ENCODE measurements at places on chromosomes 13 and 19.
A peak's percentile ranks its signal among the peaks of the same experiment; 100 is the strongest.

GRCh38 chr19:37933937-37934358, 26.9 kb downstream of the SIPA1L3 start:
- DNase-seq, result no peak

DNA sequence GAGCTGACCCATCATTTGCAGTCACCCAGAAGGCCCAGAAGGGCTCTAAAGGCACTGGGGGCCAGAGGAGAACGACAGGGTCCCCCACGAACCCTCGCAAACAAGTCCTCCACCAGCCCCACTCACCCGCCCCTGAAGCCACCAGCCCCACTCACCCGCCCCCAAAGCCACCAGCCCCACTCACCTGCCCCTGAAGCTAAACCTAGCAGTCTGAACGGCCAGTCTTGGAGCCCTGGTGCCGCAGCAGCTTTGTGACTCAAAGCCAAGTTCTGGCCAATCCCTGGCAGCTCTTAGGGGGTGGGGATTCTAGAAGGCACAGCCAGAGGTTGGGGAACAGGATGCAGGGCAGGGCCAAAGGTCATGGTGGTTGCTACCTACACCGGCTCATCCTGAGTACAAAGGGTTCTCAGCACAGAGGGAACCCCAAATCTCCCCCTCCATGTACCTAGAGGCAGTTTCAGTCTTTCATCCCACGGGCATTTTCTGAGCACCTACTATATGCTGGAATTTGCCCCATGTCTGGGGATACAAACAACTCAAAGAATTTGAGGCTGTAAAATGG, at the start of gene IQCN:
IQCN (minus strand) TSS at position 234 of the 562 bp plus-strand sequence. CDS start 4,974 bp downstream, outside the sequence.
- DNase-seq, result peak; percentile 67

GRCh38 chr19:29680447-29680846, 15.2 kb downstream of the PLEKHF1 start:
- DNase-seq, result peak; percentile 80

- DNase-seq, result no peak
Observed at GRCh38 chr19:54333586-54334298, 5.2 kb downstream of the LILRA4 start.

- no peak for DNase-seq
Observed at GRCh38 chr13:75657111-75657510, 21.0 kb downstream of the LMO7 start.

- DNase-seq, result no peak
Observed at GRCh38 chr13:30323524-30323923, 16.2 kb upstream of the KATNAL1 start.

DNA sequence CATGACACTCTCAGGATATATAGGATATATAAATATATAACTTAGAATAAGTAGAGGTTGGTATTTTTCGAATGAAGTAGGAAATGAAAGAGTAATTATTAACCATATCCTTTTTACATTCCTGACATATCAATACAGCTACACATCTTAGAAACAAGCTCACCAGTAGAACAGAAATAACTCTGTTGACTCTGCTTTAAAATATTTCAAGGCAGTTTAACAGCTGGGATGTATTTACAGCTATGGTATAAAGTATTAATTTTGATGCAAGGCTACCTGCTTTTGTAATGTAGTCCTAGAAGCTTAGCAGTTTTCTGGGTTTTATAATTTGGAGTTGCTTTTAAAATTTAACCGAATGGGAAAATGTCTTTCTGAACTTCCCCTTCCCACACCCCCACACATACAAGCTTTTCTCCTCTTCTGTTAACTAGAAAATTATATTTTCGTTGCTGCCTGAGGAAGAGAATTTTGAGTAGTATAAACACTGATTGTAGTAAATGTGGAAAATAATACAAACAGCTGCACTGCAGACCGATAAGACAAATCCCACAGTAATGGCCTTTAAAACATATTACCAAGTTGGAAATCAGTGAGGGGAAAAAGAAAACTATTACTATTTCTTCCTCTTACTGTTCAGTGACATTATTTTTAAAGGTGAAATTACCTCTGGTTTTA, 147.7 kb downstream of the GGACT start:
- no peak for DNase-seq

DNA sequence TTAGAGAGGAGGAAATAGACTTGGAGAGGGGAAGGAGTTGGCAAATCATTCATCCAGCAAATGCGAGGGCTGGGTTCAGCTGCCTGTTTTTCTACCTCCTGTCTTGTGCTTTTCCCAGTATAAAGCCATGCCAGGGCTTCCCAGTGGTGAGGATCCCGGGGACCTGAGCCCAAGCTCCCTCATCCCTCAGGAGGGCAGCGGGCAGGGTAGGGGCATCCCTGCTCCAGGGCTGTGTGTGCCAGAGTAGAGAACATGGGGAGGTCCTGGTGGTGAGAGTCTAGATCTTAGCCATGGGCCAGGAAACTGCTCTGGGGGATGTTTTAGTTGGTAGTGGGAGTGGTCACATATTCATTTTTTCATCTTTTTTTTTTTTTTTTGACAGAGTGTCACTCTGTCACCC, 43.6 kb downstream of the GPR12 start:
- DNase-seq, result no peak

- DNase-seq, result no peak
Observed at GRCh38 chr19:32824191-32824751, 45.3 kb downstream of the SLC7A9 start.

DNA sequence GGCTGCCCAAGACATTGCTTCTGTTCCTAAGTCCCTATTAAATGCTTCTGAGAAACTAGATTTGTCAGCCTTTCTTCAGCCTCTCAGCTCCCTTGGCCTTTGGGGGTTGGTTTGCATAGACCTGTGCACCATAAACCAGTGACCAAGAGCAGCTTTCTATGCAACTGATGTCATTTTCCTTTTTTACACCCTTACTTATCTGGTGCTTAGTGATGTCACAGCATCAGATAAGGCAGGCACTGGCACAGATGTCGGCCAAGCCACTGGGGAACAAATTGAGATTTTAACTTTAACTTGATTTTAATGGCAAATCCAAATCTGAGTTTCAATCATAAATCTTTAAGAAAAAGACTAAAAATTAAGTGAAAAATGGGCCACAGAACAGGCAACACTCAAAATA, 59.8 kb downstream of the RUBCNL start:
- no peak for DNase-seq

- peak; percentile 89 for DNase-seq
Observed at GRCh38 chr19:54207983-54208783, 7.5 kb downstream of the RPS9 start.

DNA sequence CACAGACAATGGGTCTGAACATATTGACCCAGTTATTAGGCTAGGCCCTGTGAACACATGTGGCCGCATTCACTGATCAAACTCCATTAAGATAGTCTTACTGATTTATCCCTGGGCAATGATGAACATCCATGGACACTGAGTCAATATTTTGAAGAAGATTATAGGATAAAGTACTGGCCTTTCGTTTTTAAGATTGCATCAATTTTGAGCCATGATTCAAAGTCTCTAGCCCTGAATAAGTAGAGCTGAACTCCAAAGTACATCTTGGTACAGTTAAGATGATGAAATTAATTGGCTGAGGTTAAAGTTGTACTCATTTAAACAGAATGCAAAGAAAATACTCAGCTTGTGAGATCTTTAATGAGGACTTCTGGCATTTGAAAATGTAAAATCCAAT, 1581.9 kb downstream of the EFNB2 start:
- DNase-seq, result no peak

- no peak for DNase-seq
Observed at GRCh38 chr13:35599384-35599783, 122.9 kb upstream of the MAB21L1 start.

- DNase-seq, result no peak
Observed at GRCh38 chr19:1396768-1397679, 4.3 kb downstream of the GAMT start.

DNA sequence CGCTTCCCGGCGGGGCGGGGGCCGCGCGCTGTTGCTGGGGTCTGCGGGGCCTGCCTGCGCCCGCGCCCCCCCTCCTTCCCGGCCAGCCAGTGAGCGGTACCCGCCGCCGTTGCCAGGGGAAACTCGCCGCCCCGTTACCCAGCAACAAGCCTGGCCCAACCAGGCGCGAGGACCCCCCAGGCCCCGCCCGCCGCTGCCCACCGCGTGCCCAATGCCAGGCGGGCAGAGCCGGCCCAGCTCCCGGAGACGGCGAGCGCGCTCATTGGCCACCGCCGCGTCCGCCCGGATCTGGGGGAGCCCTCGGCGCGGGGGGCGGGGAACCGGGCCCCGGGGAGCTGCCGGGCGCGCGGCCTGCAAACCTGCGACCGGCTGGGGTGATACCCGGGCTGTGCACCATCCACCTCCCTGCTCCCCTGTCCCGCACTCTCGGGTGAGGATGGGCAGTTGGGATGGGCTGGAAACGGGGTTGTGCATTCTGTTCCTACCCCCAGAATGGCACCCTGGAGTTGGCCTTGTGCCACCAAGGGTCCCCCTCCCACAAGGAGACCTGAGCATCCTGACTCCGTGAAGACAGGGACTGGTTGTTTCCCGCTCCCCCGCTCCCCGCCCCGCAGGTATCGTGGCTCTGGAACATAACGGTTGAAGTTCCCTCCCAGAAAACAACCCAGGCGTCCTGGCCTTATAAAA, 8.8 kb upstream of the BBC3 start:
- peak; percentile 79 for DNase-seq

GRCh38 chr13:107438251-107438650, 777.1 kb downstream of the LIG4 start:
- DNase-seq, result no peak

GRCh38 chr13:58869566-58869965, 1238.0 kb downstream of the PCDH17 start:
- DNase-seq, result no peak

DNA sequence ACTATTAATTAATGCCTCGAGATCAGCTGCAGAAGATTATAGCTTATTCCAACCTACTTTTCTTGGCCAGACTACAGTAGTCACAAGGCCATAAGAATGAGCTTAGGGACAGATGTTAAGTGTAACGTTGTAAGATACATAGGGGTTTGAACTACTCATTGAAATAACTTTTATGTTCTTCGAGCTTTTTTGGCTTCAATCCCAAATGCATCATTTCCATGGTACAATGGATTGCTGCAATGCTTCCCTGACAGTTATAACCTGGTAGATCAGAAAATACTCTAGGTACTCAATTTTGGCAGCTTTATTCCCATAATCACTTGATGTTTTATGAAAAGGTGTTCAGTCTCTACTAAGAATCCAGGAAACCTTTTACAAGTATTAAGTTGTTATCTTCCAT, 2216.7 kb upstream of the PCDH20 start:
- DNase-seq, result no peak

GRCh38 chr19:41413947-41414346, 13.2 kb downstream of the B3GNT8 start:
- no peak for DNase-seq

- DNase-seq, result no peak
Observed at GRCh38 chr13:100543872-100544602, 44.6 kb downstream of the GGACT start.

GRCh38 chr19:8577247-8577646, at the start of gene MYO1F:
MYO1F (minus strand) TSS chr19:8577442; CDS start chr19:8577309, 133 bp downstream.
- peak; percentile 36 for DNase-seq

GRCh38 chr13:26563713-26564112, 6.2 kb downstream of the WASF3 start:
- no peak for DNase-seq

GRCh38 chr19:7856109-7856591, 18.0 kb downstream of the PRR36 start:
- DNase-seq, result no peak

DNA sequence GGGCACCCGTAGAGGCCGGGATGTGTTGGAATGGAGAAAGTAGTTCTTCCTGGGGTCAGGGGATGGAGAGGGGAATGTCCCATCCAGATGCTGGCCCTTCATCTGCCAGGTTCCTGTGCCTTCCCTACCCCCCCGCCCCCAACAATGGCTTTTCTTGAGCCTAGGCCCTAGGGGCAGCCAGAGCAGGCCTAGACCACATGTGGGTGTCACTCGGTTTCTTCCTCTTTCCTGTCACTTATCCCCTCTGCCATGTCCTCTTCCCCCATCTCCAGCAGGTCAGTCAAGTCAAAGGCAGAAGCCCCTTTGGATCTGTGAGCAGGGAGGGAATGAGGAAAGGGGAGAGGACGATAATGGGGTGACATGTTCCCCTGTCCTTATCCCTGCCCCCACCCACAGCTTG, 36.4 kb downstream of the LYL1 start:
- DNase-seq, result no peak

DNA sequence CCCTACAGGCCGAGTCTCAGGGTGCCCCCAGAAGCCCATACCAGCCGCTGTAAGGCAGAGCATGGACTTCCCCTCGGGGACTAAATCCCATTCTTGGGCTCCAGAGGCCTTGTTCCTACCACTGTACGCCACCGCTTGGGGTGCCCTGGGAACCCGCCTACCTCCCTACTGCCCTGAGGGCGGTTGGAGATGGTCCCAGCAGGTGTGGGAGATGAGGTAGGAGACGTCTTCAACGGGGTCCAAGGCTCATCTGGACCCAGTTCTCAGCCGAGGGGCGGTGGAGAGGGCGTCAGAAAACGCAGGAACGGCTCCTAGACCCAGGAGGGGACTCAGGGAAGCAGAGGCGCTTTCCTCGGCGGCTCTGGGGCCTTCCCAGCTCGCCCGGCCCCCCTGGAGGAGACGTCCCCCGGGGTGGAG, 833 bp upstream of the ZIK1 start:
- DNase-seq, result no peak

- DNase-seq, result no peak
Observed at GRCh38 chr13:50030315-50030714, 15.1 kb downstream of the KCNRG start.

DNA sequence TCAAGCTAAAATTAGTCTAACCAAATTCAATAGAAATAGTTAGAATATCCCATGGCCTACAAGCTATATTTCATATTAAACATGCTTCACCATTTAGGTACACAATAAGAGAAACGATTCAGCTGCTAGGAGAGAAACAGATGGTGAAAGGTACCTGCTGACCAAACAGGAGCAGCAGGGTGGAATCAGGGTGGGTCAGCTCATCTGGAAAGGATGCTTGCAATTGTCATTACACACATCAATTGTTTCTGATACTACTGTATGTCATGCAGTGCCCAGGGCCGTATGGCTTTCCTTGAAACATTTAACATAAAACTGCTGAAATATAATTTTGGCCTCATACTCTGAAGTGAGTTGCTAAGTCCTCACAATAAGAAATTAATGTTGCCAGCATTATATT, 776.0 kb downstream of the DACH1 start:
- no peak for DNase-seq

DNA sequence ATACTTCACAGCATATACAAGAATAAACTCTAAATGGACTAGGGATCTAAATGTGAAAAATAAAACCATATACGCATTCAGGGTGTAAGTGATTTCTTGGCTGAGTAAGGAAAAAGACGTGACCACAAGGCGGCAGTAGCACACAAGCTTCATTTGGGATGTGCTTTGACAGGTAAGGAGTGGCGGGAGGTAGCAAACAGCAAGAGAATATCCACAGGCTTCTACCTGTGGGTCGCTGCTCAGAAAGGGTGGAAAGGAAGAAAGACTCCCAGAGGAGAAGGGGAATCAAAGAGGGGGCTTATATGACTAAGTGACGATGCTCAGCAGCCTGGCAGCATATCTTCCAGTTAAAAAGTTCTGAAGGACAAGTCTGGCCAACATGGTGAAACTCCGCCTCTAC, 2.5 kb upstream of the ZNF121 start:
- peak; percentile 81 for DNase-seq

GRCh38 chr13:71021825-71022422, 845.1 kb downstream of the DACH1 start:
- DNase-seq, result no peak

- DNase-seq, result peak; percentile 21
Observed at GRCh38 chr19:17170538-17171297, 44.4 kb upstream of the USE1 start.
